ENCODE measurements at places on chromosomes 1 and 21.

GRCh38 chr21:26686278-26686677 is 113.2 kb upstream of the CYYR1 start:
- no peak for DNase-seq

GRCh38 chr1:5571438-5571837 is 420.8 kb downstream of the NPHP4 start:
- no peak for DNase-seq

- DNase-seq, result no peak
These were observed 13.9 kb upstream of the MYCL start for GRCh38 chr1:39915499-39916129.

DNA sequence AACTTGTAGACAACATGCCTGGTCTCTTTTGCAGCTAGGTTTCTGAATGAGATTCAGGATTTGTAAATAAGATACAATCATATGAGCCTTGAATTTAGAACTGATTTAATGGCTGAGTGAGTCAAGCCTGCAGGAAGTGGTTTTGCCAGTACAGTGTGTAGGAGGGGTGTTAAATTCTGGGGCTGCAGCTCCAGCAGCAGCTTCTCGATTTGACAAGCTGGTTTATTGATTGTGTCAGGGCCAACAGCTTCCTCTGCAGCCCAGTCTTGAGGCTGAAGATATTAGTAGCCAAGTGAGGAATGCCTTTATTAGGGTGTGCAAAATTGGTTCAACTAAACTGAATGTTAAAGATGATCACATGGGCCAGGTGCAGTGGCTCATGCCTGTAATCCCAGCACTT is 11.5 kb upstream of the PLA2G5 start:
- DNase-seq, result no peak

DNA sequence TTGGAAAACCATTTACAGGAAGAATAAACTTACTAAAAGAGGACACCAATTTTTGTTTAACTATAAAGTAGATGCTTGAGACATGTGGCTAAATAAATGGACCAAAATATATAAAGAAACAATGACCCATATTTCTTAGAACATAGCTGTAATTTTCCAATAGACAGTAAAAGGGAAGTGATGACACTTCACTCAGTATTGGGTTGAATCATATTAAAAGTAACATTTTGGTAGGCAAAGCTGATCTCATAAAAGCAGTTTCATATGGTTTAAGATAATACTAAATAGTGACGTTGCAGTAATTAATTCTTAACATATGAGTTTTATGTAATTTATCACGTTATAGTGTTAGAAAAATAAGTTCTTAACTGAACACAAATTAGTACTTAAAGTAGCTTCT is 308.9 kb upstream of the RUNX1 start:
- DNase-seq, result no peak

- DNase-seq, result no peak
These were observed 14.0 kb downstream of the AHDC1 start for GRCh38 chr1:27589841-27590426.

DNA sequence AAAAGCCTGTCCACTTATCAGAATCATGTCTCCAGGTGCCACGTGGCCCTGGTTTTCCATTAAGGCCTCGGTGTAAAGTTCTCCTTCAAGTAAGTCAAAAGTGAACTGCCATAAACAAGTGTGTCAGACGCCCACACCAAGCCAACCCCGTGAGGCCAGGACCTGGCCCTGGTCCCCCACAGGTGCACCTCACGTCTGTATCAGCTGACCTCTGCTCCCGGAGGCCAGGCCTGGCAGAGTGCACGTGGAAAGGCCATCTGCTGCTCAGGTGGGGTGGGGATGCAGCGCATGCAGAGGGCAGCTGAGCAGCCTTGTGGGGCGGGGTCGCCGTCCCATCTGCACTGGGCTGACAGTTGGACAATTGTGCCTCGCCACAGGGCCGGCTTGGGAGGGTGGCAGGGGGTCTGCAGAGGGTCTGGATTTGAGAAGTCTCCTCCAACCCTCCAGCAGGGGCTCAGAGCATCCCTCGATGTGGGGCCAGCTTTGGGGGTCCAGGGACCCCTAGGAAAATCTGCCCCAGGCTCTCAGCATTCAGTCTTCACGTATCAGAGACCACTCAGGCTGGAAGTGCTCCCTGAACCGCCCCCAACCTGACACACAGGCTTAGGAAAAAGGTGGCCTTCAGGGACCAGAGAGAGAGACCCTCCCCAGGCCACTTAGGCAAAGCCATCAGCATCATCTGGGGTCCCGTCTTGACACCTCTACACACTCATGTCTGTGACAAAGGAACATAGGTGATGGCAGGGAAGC is 3.0 kb downstream of the SLC19A1 start:
- peak; percentile 5 for DNase-seq

GRCh38 chr1:33698361-33699035 is 165.4 kb upstream of the HMGB4 start:
- DNase-seq, result no peak

- DNase-seq, result no peak
These were observed 789.9 kb downstream of the USP25 start for GRCh38 chr21:16519644-16520043.

- DNase-seq, result no peak
These were observed 138.3 kb downstream of the NTMT2 start for GRCh38 chr1:170284016-170284415.
